HS-5 (cell line): ENCODE measurements at places on chromosomes 16 and 17.

- no peak for DNase-seq
These were observed 271.3 kb upstream of the CPHXL start for GRCh38 chr16:75997606-75998005.

DNA sequence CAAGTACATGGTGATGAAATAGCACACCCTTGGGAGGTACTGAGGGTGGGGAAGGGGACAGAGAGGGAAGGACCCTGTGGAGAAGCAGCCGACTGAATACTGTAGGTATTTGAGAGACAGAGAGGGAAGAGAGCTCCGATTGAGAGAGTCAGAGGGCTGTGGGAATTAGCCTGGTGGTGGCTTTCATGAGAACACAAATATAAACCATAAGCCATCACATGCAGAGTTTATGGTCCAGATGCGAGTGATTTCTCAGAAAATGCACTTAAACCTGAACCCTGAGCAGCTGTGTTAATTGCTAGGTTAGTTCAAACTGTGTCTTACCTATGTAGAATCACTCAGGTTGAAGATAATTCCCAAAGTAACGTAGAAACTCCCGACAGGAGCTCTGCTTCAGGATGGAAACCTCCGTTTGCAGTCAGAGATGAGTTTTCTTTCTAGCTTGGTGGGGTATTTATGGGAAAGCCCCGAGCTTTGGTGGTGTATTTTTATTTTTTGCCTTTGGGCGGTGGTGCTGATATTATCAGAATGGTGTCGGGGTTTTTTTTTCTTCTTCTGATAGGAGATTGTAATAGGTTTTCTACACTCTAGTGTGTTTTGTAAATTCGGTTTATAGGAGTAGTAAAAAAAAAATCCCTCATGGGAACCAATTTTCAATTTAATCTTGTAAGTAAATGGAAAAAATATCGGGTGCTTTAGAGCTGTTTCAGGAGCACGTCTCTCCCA, 184.9 kb upstream of the CACNG5 start:
- DNase-seq: no peak

DNA sequence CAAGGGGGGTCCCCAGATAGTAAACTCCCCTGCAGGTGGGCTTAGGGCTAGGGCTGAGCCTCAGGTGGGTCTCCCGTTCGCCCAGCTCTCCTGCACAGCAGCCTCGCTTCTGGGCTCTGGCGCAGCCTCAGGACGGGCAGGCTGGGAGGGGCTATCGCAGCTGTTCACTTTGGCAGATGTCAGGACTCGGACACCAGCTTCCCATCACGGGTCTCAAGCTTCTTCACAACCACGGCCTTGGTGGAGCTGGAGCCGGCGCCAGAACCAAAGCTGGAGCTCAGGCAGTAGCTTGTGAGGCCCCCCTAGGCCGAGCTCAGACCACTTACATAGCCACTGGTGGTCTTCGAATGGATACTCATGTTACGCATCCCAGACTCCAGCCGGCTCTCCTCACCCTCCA, 26.0 kb downstream of the CLEC3A start:
- DNase-seq: no peak

DNA sequence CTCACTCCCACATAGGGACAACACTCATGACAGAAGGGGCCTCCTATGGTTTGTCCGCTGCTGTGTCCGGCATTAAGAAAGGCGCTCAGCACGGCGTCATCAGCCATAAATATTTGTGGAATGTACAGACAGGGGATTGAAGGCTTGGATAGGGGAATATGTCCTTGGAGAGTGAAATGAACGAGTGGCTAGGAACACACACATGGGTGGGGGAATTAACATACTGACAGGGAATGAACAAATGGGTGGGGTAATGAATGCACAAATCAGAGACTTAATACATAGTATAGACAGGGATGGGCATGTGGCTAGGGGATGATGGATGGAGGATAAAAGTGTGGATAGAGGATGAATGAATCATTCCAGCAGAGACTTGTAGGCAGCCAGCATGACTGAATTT, 154.0 kb upstream of the HSBP1 start:
- peak; percentile 26 for DNase-seq

GRCh38 chr16:3812469-3813172, 67.9 kb downstream of the CREBBP start:
- no peak for DNase-seq

DNA sequence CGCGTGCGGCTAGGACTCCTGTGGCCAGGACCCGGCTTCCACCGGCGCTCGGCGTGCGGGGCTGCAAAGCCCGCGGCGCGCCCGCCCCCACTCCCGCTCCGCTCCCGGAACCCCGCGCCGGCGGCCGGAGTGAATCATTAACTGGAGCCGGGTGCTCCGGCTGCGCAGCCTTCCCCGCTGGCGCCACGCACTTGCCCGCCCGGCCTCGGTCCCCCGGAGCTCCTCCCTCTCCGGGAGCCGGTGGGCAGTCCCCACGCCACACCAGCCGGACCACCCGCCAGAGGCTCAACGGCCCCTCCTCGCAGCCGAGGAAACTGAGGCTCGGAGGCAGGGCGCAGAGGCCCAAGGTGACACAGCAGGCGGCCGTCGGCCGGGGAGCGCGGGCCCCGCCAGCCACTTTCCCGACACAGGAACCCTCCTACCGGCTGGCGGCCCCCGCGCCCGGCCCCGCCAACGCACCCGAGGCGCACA, 580 bp downstream of the BCAR1 start:
- DNase-seq: no peak

- DNase-seq: no peak
These were observed 66.1 kb downstream of the SMG6 start for GRCh38 chr17:2237521-2237921.

DNA sequence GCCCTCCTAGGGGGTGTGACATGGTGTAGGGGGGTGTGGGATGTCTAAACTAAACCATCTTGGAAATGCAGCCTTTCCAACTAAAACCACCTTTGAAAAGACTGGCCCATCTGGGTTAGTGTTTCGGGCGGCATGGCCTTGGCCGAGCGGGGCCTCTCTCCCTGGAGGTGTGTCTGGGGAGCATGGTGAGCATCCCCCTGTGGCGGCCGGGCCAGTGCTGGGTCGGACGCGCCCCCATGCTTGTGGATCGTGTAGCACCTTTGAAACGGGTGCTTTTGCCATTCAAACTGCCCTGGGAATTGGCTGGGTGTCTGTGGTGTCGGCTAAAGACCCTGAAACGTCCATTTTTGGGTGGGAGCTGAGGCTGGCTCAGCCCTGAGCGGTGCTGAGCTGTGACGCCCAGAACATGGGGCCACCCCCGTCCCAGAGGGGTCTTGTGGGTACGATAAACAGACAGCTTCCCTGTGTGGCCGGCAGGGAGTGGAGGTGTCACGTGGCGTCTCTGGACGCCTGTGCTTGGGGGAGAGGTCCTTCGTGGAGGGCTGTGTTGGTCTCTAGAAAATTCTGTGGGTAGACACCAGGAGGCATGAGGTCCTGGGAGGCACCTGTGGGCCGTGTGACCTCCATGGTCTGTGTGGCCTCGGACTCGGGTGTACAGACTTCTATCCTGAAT, 6.3 kb downstream of the METRNL start:
- no peak for DNase-seq
